ENCODE measurements at places on chromosomes 16 and 17.
A peak's percentile ranks its signal among the peaks of the same experiment; 100 is the strongest.

GRCh38 chr17:7667656-7668406 lies 17.1 kb downstream of the ATP1B2 start:
- no peak for DNase-seq

- DNase-seq, result peak; percentile 44
Observed at GRCh38 chr17:77666881-77667395, 291.6 kb upstream of the TNRC6C start.

GRCh38 chr16:10572611-10573010 lies 7.8 kb downstream of the EMP2 start:
- DNase-seq, result no peak

DNA sequence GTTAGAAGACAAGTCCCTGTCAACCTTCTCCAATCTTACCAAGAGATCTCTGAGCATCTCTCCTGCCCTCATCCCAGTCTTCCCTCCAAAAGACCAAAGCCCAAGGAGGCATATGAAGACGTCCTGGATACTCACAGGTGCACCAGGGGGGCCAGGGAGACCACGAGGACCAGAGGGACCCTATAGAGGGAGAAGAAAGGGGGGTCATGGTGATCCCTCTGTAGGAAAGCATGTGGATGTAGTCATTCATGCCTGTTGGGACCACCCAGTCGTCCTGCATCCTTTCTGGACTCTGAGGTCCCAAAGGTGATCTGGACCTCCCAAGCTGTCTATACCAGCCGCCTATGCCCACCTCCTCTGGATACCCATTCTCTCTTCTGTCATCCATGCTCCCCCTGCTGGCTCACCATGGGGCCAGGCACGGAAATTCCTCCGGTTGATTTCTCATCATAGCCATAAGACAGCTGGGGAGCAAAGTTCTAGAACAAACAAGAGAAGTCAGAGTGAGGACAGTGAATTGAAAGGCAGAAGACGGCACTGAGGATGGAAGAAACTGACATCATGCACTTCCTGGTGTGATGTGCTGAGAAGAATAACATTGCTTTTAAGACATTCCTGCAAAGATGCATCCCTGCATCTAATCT lies 3.3 kb downstream of the COL1A1 start:
- DNase-seq, result peak; percentile 47

DNA sequence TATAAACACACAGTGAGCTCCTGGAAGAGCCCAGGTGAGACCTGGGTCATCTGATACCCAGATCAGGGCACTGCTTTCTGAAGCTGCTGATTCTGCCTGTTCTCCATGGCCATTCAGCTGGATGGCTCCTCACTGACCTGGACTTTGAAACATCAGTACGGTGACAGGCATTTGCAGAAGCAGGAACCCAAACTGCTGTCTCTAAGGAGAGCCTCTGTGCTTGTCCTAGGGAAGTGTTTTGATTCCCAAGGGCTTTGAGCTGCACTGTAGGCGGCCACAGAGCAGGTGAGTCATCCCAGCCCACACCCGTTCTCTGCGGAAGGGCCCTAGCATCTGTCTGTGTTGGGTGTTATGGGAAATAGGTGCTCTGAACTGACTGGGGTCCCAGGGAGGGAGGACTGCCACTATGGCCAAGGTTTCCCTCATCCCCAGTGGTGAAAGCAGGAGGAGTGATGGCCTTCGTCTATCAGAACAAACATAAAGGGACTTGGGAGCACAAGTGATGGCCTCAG lies 60.7 kb upstream of the ADCY9 start:
- DNase-seq, result no peak

- DNase-seq, result no peak
Observed at GRCh38 chr16:10428433-10429168, 42.7 kb downstream of the ATF7IP2 start.

DNA sequence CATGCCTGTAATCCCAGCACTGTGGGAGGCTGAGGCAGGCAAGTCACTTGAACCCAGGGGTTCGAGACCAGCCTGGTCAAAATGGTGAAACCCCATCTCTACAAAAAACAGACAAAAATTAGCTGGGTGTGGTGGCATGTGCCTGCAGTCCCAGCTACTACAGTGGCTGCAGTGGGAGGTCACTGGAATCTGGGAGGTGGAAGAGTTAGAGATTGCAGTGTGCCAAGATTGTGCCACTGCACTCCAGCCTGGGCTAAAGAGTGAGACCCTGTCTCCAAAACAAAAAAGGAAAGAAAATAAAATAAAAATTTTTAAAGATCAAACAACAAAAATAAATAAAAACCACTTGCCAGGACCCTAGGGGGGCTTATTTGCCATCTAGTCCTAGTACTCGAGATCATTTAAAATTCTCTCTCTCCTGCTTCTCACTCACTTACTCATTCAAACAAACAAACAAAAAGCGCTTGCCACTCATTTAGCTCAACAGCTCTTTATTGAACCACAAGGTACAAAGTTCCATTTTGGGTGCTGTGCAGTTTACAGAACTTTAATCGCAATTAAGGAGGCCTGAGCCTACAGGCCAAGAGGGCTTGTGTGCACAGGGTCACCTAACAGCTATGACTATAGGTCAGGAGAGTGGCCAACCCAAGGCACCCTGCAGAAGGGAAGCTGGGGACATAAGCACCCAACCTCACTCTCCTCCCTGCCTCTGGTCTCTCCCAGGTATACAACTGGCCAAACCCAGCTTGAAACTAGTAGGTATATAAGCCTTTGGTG lies 4.4 kb downstream of the CHD9NB start:
- DNase-seq, result no peak

DNA sequence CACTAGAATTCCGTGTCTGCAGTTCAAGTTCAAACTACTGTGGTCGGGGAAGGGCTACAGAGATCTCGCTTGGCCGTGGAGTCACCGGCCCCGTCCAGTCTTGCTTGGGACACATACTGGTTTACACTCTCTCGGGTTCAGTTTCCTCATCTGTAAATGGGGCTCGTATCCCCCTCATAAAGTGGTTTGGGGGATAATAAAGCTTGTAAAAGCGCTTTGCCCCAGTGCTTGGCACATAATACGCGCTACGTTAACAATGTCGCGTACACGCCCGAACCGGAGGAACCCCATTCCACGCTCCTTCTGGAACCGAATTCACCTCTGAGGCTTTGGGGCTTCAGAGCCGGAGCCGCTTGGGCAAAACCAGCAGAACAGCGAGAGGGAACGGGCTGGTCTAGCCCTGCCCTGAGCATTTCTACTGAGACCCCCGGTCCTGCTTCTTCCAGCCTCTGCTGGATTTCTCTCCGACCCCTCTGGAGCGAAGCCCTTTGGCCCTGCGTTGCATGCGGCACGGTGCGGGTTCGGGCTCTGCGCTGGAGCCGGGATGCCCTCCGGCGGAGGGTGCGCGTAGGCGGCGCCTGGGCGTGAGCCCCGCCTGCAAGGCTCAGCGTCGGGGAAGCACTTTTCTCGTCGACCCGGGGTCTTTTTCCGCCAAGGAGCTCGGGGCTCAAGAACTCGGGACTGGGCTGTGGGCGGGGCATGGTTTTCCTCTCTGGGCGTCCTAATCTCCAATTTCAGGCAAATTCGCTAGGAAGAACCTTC lies 26.1 kb upstream of the HOXB13 start:
- DNase-seq, result no peak

DNA sequence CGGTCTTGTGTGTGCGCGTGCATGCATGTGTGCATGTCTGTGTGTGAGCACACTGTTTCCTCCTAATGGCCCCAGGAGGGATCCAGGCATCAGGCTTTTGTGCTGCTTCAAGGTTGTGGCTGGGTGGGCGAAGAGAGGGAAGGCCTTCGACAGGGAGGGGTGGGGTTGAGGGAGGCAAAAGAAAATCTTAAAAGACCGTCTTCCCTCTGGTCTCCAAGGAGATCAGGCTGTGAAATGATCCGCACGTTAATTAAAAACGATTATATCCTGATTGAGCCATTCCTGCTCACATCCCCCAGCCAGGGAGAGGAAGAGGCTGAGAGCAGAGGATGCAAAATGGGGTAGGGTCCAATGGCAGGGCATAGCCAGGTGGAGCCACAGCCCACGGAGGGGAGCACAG lies 46.9 kb downstream of the RAI1 start:
- no peak for DNase-seq

Data from stimulated activated CD8-positive, alpha-beta memory T cell treated with anti-CD3 and anti-CD28 coated beads, Interleukin-2, amount 100 ng/mL, for 48 hours (primary cell).